ENCODE measurements at places on chromosomes 11 and 22.

- DNase-seq: no peak
These were observed 130.0 kb downstream of the WNT7B start for GRCh38 chr22:45846952-45847351.

DNA sequence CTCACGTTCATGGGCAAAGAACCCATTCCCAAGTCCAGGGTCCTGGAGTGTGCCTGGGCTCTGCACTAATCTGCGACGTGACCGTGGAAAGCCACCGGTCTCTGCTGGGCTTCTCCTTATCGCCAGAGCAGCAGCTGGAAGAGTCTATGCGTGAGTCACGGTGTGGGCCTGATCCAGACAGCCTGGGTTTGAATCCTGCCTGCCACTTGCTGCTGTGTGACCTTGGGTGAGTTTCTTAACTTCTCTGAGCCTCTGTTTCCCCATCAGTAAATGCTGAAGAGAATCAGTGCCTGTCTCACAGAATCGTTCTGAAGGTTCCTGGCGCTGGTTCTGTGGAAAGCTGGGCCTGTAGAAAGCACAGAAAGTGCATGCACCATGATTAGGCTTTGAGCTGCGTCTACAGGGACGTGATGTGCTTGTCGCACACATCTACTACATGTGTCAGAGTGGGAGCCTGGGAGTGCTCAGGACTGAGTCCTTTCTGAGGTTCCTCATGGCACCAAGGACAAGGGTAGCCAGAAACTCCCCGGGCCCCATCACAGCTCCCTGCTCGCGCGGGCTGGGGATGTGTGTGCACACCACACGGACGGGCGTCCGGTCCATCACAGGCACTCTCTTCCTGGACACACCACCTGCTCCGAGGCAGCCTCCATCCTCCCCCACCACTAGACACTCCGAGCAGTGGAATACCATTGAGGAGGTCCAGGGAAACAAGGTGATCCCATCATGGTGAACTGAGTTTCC is 20.5 kb upstream of the PDGFB start:
- no peak for DNase-seq

- DNase-seq: no peak
These were observed 33.2 kb downstream of the TOLLIP start for GRCh38 chr11:1276041-1276790.

GRCh38 chr11:128738942-128739341 is 45.1 kb downstream of the FLI1 start:
- DNase-seq: no peak
